ENCODE measurements at places on chromosomes 2 and 18.

DNA sequence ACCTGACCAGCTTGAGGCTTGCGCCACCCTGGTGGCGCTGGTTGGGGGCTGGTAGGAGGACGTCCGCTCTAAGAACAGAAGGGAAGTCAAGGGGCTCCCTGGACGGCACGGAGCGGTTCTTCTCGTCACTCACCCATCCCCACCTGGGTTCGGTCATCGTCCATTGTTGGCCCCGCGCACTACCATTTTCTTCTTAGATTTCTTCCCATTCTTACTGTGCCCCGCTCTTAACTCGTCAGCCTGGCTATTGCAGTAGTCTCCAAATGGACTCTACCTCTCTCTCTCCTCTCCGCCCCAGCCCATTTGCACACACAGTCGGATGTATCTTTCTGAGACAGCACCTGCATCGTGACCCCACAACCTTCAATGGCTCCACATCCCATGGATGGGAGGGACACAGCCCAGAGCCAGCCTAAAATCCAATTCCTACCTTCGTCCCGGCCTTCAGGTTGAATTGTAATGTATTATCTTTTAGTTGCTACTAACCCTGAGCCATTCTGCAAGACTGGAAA lies 814 bp upstream of the RAB1A start:
- no peak for DNase-seq

DNA sequence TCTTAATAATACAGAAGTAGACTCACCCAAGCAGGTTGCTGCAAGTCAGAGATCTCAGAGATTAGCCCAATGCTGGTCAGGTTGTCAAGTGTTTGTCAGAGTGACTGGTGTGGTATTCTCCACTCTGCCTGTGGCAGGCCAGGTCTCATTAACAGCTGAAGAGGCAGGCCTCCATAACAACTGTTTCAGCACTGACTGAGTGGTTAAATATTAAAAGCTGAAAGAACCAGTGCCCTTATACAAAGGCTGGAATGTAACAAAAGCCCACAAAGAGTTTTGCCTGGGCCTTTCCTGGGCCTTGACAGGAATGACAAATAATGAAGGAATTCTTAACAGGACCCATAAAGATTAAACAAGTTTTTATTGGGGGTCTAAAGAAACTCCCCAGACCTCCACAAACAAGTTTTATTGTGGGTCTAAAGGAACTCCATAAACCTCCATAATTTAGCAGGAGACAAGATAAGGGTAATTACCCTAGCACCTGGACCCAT lies 26.8 kb downstream of the SULT1C2 start:
- no peak for DNase-seq

GRCh38 chr18:8426401-8426800 lies 182.8 kb upstream of the RAB12 start:
- DNase-seq, result no peak

DNA sequence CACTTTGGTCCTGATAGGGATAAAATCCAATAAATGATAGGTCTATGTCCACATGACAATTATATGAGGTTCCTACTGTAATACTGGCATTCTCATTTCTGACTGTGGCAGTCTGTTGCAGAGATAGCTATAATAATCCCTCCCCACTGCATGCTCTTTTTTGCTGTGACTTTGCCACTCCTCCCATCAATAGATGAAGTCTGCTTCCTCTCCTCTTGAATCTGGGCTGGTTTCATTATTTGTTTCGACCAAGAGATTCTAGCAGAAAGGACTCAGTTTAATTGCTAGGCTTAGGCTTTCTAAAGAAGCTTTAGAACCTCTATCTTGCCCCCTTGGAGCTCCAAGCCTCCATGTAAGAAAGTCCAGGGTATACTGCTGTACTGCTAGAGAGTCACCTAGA lies 23.3 kb upstream of the CREB1 start:
- no peak for DNase-seq

- no peak for DNase-seq
These were observed 1.8 kb upstream of the ZC3H8 start for GRCh38 chr2:112256654-112257053.

DNA sequence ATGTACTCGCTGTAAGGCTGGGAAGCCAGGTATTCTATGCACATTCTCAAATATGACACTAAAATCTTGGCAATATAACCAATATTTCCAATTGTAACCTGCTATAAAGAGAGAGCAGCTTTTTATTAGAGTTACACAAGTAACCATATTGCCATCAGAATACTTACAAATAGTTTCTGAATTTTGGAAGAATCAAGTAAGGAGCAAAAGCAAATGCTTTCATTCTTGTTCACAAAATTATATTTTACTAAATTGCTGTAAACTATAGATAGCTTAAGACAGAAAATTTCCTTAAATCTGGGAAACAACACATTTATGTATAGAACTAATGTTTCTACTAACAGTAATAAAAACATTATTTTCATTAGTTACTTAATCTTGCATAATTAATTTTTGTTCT lies 77.2 kb downstream of the EFEMP1 start:
- no peak for DNase-seq

GRCh38 chr2:219125225-219125885 lies 35.3 kb downstream of the NHEJ1 start:
- peak; percentile 28 for DNase-seq

DNA sequence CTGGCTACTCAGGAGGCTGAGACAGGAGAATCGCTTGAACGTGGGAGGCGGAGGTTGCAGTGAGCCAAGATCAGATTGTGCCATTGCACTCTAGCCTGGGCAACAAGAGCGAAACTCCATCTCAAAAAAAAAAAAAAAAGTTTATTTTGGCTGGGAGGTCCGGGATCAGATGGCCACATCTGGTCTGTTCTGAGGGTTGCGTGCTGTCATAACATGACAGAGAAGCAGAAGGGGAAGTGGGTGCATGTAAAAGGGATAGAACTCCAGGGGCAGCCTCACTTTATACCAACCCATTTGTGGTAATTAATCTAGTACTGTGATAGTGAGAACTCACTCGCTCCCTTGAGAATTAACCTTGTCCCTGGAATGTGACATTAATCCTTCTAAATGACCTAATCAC lies 101.2 kb downstream of the PTPN4 start:
- DNase-seq, result no peak
